Hepatocyte (in vitro differentiated cells): ENCODE measurements at places on chromosomes 16 and 17.

DNA sequence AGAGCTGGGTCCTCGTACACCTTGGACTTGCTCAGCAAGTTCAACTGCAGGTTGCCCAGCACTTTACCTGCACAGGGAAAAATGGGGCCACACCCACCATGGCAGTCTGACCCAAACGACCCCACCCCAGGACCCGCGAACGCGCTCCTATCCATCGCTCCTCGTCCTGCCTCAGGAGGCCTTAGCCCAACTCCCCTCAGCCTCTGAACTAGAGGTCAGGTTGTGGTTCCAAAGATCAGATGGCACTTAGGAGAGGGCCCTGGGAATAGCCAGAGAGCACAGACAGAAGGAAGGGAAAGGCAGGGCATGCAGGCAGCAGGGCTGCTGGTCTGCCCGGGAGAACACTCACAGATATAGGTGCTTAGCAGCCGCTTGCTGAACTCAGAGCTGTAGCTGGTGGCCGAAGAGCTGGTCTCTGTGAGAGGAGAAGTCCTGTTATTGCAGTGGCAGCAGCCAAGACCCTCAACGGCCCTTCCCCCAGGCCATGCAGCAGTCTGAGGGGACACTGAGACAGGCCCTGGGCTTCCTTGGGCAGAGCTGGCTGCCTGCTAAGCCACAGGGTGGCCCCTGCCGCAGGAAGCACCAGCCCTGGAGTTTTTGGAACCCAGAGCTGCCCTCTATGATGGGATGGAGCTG is 6.9 kb downstream of the ZACN start:
- DNase-seq, result no peak

GRCh38 chr16:55002419-55002818 is 71.8 kb downstream of the IRX5 start:
- no peak for DNase-seq

- DNase-seq, result no peak
Measured at GRCh38 chr17:73989671-73990070, 213.8 kb upstream of the RPL38 start.

DNA sequence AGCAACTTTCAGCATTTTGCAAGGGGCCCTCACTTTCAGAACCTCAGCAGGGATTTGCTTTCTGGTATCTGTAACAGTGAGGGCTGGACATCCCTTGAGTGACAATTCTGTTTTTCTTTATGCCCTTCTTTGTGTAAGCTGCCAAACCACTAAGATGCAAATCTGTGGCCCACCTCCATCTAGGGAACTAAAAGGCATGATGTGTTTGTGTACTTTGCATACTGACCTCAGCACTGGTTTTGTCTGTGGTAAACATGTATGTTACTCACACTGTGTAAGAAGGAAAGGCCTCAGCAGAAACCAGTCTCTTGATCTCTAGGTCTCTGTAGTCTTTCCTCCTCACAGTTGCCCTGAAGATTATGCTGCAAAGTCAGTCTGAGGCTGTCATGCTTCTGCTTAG is 396.6 kb upstream of the DYNLRB2 start:
- no peak for DNase-seq

DNA sequence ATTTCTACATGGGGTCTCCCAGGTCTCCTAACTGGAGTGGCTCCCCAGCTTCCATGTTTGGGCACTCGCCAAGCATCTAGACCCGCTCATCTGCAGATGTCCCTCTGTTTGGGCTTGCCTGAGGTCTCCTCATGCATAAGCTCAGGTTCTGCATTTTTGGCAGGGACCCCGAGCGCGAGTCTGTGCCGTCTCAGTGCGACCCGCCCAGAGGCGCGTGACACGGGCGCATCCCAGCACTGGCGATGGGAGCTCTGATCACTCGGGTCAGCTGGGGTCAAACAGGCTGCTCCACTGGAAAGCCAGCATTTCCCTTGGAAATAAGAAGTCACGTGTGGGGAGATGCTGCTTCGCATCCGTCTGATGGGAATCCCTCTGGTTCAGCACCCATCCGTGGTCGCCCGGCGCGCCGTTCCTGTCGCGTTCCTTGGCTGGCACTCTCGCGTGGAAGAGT is 56.9 kb upstream of the FASN start:
- no peak for DNase-seq

- peak; percentile 80 for DNase-seq
Measured at GRCh38 chr17:77437017-77437416, 296.2 kb downstream of the SEC14L1 start.

DNA sequence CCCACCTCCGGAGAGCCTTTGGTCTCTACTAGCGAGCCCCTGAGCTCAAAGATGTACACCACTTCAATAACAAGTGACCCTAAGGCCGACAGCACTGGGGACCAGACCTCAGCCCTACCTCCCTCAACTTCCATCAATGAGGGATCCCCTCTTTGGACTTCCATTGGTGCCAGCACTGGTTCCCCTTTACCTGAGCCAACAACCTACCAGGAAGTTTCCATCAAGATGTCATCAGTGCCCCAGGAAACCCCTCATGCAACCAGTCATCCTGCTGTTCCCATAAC is 702 bp downstream of the SPN start:
- DNase-seq, result no peak

GRCh38 chr16:79005096-79005495 is 595.4 kb downstream of the MAF start:
- DNase-seq, result no peak

- no peak for DNase-seq
Measured at GRCh38 chr16:16857012-16857411, 478.1 kb downstream of the NPIPA7 start.

- no peak for DNase-seq
Measured at GRCh38 chr17:34276826-34277225, 6.8 kb downstream of the CCL7 start.

- no peak for DNase-seq
Measured at GRCh38 chr17:1324201-1324771, 44.8 kb downstream of the TRARG1 start.

- no peak for DNase-seq
Measured at GRCh38 chr16:84350685-84351400, 17.5 kb upstream of the ATP2C2 start.

- peak; percentile 2 for DNase-seq
Measured at GRCh38 chr16:4686497-4687210, 6.7 kb upstream of the NUDT16L1 start.

DNA sequence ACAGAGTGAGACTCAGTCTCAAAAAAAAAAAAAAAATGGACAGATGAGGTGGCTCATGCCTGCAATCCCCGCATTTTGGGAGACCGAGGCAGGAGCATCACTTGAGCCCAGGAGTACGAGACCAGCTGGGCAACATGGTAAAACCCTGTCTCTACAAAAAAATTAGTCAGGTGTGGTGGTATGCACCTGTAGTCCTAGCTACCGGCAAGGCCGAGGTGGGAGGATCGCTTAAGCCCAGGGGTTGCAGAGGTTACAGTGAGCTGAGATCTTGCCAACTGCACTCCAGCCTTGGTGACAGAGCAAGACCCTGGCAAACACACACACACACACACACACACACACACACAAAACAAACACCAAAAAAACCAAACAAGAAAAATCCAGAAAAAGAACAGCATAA is 7.7 kb upstream of the ENGASE start:
- no peak for DNase-seq

GRCh38 chr17:65637786-65638185 is 76.3 kb upstream of the AXIN2 start:
- no peak for DNase-seq

GRCh38 chr16:76194616-76195015 is 82.6 kb upstream of the CNTNAP4 start:
- peak; percentile 60 for DNase-seq

DNA sequence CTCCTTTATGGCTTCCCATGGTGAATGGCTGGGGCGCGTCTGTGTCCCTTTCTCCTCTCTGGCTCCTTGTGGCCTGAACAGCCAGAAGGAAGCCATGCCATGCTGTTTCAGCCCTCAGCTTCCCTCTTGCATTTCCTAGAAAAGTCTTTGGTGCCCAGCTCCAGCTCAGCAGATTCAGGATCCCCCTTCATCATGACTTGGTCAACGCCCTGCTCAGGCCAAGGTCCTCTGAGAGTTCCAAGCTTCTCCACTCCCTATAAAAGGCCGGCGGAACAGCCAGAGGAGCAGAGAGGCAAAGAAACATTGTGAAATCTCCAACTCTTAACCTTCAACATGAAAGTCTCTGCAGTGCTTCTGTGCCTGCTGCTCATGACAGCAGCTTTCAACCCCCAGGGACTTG is at the start of gene CCL13:
CCL13 (plus strand) TSS at position 287 of the 400 bp plus-strand sequence; CDS start at position 334, 47 bp downstream.
- DNase-seq, result no peak

GRCh38 chr17:72604518-72604917 is 483.7 kb downstream of the SOX9 start:
- no peak for DNase-seq

DNA sequence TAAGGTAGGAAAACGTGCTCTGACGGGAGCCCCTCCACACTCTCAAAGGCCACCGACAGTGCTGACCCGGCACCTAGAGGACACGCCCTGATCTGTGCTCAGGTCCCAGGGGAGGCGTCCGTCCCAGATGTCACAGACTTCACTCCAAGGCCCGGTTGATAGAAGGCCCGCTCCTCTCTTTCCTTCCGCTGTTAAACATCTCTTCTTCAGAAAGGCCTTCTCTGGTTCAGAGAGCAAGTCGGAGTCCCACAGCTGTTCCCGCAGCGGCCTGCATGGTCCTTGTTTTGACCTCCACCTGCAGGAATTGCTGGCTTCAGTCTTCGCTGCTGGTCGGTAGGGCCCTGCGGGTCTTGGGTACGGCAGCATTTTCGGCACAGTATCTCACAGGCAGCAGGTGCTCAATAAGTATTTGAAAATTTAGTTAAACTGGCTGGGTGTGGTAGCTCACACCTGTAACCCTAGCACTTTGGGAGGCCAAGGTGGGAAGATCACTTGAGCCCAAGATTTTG is 88.5 kb downstream of the MRC2 start:
- no peak for DNase-seq

DNA sequence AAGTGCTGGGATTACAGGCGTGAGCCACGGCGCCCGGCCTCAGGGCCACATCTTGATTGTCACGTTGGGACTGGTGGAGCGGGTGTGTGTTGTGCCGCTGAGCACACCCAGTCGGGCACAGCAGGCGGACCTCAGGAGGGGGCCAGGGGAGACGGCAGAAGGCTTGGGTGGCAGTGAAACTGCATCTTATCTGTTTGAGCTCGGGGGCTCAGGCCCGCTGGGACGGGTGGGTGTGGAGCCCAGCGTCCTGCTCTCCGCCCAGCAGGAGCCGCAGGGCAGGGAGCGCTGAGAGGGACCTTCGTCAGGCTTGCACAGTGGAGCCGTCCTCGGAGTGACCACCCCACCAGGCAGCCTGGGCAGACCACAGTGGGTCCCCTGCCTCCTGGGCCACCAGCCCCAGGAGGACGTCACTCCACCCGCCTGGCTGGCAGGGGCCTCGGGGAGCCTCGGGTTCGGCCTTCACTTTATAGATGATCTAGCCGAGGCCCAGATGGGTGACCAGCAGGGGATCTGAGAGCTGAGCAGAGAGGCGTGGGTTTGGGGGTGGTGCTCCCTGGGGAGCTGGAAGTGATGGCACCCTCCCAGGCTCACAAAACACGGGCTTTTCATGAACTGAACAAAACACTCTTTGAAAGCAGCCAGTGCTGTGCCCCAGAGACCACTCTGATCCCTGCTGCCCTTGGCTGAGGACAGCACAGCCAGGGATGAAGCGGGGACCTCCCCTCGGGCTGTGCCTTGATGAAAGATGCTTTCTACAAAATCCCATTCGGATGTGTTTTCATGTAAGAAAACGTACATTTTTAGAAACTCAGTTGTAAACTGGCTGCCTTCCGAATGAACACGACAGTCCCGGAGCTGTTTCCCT is 181.1 kb downstream of the SEC14L1 start:
- no peak for DNase-seq

- DNase-seq, result no peak
Measured at GRCh38 chr17:43027091-43028032, 2.3 kb downstream of the RND2 start.

DNA sequence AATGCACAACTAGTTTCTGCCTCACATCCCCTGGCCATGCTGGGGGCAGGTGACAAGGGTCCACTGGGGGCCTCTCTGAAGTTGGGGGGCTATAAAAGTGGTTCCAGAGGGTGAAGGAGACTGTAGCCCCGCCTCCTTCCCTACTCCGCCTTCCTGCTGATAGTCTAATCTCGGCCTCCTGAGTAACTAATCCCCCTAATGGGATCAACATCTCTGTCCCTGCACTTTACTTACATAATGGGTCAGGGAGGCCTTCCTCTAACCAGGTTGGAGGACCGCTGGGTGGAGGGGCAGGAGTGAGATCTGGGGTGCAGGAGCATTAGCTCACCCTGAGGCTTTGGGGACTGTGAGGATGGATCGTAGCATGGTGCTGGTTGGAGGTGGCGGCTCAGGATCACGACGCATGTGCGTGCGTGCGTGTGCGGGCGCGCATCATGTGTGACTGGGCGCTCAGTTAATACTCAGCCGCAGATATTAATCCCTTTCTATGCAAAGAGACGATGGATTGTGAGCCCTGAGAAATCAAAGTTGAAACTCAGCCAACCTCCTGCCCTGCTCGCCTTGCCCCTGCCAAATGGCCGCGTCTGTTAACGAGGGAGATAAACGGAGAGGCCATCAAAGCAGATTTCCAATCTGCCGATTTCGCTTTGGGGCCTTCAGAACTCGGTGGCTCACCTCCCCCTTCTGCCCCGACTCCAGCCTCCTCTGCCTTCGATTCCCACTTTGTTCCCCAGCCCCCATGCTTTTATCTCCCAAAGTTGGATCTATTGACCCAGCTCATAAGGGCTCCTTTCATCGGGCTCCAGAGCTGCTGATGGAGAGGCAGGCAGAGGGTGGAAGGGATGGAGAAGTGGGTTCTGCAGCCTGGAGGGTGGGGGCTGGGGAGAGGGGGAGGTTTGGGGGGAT is 107.3 kb downstream of the SDK2 start:
- no peak for DNase-seq

- DNase-seq, result peak; percentile 31
Measured at GRCh38 chr17:74118504-74118903, 85.0 kb upstream of the RPL38 start.

GRCh38 chr17:78495634-78496033 is 81.6 kb downstream of the DNAH17 start:
- DNase-seq, result no peak

GRCh38 chr17:81400154-81400977 is 5.1 kb downstream of the BAHCC1 start:
- DNase-seq, result no peak
